NCI-H524 (cell line): ENCODE measurements at places on chromosomes 1 and 21.

GRCh38 chr1:151251656-151252470 lies 2.7 kb upstream of the PSMD4 start:
- DNase-seq: peak; percentile 78

- DNase-seq: no peak
These were observed 4.1 kb downstream of the PIK3R3 start for GRCh38 chr1:46128344-46128743.

DNA sequence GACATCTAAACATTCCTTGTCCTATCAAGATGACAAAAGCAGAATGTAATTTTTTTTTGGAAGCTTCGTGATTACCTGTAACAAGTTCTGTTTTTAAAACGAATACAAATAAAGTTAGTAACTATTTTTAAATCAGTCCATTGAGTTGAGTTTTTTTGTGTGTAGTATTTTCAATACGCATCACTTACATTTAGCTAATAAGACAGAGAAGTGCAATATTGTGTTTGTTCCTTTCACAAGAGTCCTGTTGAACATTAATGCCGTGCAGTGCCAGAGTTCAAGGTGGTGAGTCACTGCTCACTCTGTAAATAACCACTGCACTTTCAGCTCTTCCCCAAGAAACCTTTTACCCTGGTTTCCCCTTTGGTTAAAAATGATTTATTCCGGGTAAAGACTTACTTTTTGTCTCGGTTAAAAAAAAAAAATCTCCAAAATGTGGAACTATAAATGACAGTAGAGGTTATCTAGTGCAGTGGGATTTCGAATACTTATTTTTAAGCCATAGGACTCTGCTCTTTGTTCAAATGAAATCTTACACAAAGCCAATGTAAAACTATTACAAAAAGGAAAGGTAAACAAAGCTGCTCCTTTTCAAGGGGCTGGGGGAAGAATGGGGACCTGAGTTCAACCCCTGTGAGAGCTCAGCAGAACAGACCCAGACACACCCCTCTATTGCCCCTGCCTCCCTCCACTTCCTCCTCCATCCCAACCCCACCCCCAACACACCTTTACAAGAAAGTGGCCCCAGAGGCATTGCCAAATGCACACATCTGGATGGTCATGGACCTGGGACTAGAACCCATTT lies 14.8 kb upstream of the NCMAP start:
- DNase-seq: no peak

DNA sequence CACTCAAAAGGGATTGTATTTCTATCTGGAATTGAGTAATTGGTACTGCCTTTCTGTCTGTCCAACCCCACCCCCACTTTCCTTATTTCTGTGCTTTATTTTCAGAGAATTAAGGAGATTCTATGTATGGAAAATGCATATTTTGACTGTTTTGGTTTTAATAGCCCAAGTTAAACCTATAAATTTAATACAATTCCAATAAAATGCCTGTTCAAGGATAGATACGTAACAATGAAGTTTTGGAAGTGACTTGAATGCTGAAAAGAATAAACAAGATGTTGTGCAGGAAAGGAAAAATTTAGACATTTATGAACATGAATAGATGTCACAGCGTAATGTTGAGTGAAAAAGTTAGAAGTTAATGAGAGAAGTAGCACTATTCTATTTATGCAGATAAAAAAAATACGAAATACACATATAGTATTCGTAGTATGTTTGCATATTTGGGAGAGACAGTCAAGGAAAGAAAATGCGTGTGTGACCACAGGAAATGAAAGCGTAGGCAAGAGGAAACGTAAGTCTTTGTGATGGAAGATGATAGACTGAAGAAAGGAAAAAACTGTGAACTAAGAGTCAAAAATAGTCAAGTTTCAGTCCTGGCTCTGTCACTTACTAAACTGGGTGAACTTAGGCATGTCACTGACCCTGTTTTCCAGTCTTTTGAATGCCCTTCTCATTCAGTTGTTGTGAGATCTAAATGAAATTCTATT lies 62.1 kb downstream of the MEF2D start:
- no peak for DNase-seq
